CD4-positive, alpha-beta T cell (primary cell): ENCODE measurements at places on chromosomes 3 and 15.

DNA sequence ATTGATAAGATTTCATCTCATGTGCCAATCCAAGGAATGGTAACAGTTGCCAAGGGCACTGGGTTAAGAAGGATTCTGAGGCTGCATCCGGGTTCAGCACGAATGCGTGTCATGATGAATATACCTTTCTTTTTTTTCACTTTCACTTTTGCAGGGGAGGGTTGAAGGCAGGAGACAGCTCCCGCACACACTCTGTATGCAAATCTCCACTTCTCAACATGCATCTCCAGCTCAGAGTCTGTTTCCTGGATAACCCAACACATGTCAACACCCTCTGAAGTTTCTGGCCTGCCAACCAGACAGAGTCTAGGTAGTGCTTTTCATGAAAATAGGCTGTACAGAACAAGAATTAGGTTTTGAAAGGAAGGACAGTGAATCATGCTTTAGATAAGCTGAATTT, 21.6 kb downstream of the B4GALT4 start:
- H3K4me3 ChIP-seq, result no peak overlapping the region
- H3K36me3 ChIP-seq, result peaks cover 87% of the 10 kb centered on the region
- peak overlapping the region; percentile 44 for H3K27ac ChIP-seq
- DNase-seq, result no peak
- no peaks in the 10 kb centered on the region for H3K27me3 ChIP-seq

GRCh38 chr3:191774485-191774884, 313.5 kb downstream of the PYDC2 start:
- no peak for DNase-seq
- H3K27me3 ChIP-seq, result no peaks in the 10 kb centered on the region
- H3K27ac ChIP-seq, result no peak overlapping the region
- H3K4me3 ChIP-seq, result no peak overlapping the region
- H3K36me3 ChIP-seq, result no peaks in the 10 kb centered on the region

- no peaks in the 10 kb centered on the region for H3K27me3 ChIP-seq
- H3K4me3 ChIP-seq, result no peak overlapping the region
- H3K27ac ChIP-seq, result no peak overlapping the region
- peaks cover 19% of the 10 kb centered on the region for H3K4me1 ChIP-seq
- H3K36me3 ChIP-seq, result peaks cover 41% of the 10 kb centered on the region
Measured at GRCh38 chr3:43331381-43331780, 45.0 kb downstream of the SNRK start.

DNA sequence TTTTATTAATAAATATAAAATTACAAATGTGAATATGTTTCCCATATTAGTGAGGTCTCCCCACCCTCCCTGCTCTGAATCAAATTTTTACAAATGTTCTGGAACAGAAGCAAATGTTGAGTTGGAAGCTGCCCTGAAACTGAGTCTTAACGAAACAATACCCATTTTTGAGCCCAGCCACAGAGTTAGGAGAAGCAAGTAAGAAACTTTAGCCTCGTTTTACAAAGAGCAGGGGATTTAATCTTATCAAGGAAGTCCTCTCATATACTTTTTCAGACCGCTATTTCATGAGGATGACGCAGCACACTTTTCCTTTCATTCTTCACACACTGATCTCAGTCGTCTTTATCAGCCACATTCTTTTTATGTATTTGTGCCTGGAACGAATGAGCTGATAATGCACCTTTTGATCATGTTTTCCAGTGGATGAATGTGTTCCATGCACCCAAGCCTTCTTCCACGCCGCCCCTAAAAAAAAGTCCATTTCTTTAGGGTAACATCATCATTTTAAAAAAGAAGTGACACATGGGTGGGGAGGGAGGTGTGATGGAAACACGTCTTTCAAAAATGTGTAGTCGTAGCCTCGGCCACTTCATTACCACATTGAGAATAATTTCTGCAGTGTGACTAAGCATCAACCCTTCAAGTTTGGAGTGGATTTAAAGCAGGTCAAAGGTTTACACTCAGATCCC, 48.1 kb downstream of the SETMAR start:
- peak overlapping the region; percentile 61 for H3K4me3 ChIP-seq
- H3K4me1 ChIP-seq, result peaks cover 4% of the 10 kb centered on the region
- no peaks in the 10 kb centered on the region for H3K27me3 ChIP-seq
- peak; percentile 49 for DNase-seq

DNA sequence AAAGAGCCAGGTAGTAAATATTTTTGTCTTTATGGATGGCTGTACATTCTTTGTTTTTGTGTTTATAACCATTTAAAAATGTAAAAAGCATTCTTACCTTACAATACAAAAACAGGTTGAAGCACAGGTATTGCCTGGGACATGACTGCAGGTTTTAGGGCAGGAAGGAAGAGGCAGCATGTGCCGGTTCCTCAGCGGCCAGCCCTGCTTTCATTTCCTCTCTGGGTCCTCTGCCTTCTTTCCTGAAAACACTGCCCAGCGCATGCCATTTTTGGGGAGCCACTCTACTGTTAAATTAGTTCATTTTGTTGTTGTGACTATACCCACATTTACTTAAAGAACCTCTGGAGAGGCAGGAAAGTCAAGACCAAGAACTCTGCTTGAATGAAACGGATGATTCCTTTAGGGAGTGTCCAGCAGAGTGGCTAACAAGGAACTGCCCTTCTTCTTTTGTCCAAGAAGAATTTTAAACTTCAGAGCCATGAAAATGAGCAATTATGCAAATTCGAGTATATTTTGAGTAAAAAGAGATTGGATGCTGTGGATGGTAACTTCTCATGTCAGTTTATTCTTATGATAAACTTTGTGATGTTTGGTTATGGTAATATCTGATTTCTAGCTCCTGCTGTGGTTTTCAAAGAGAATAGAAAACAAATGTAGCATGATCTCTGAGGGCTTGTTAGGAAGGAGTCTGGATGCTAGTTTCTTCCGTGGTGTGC, 52.7 kb downstream of the SACM1L start:
- H3K4me3 ChIP-seq, result no peak overlapping the region
- H3K36me3 ChIP-seq, result peaks cover 88% of the 10 kb centered on the region
- H3K4me1 ChIP-seq, result peaks cover 11% of the 10 kb centered on the region
- no peaks in the 10 kb centered on the region for H3K27me3 ChIP-seq

- no peak overlapping the region for H3K4me3 ChIP-seq
- no peaks in the 10 kb centered on the region for H3K27me3 ChIP-seq
- no peaks in the 10 kb centered on the region for H3K4me1 ChIP-seq
Measured at GRCh38 chr15:58348095-58348812, 83.5 kb upstream of the LIPC start.

GRCh38 chr15:80601256-80601655, 93.9 kb upstream of the ABHD17C start:
- no peak for DNase-seq
- H3K36me3 ChIP-seq, result no peaks in the 10 kb centered on the region
- no peak overlapping the region for H3K27ac ChIP-seq
- no peaks in the 10 kb centered on the region for H3K4me1 ChIP-seq
- no peak overlapping the region for H3K4me3 ChIP-seq

DNA sequence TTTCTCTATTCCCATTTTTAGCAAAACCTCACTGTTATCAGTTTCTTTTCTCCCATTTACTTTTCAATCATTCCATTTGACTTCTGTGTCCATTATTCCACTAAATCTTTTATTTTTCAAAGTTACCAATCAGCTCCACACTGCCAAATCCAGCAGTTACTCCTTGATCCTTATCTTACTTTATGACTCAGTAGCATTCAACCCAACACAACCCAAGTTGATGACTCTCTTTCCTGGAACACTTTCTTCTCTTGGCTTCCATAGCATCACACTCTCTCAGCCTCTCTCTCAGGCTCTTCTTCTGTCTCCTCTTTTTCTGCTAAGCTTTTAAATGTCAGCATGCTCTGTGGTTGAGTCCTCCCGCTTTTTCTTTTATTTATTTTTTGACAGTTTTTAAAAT, 36.3 kb downstream of the RASGRP1 start:
- H3K4me3 ChIP-seq, result no peak overlapping the region
- no peaks in the 10 kb centered on the region for H3K27me3 ChIP-seq
- DNase-seq, result no peak
- H3K27ac ChIP-seq, result no peak overlapping the region

- H3K27ac ChIP-seq, result no peak overlapping the region
- H3K4me3 ChIP-seq, result no peak overlapping the region
- peaks cover 33% of the 10 kb centered on the region for H3K4me1 ChIP-seq
- H3K27me3 ChIP-seq, result no peaks in the 10 kb centered on the region
- H3K36me3 ChIP-seq, result no peaks in the 10 kb centered on the region
- DNase-seq, result no peak
Measured at GRCh38 chr3:171454041-171454440, 6.2 kb downstream of the TNIK start.

- peak overlapping the region; percentile 81 for H3K4me3 ChIP-seq
- DNase-seq, result peak; percentile 73
- H3K27me3 ChIP-seq, result no peaks in the 10 kb centered on the region
- no peaks in the 10 kb centered on the region for H3K36me3 ChIP-seq
Measured at GRCh38 chr3:71582612-71583565, 639 bp downstream of the FOXP1 start.

GRCh38 chr15:78909791-78910228, 35.0 kb downstream of the CTSH start:
- no peaks in the 10 kb centered on the region for H3K27me3 ChIP-seq
- H3K4me1 ChIP-seq, result peaks cover 13% of the 10 kb centered on the region
- H3K27ac ChIP-seq, result no peak overlapping the region

DNA sequence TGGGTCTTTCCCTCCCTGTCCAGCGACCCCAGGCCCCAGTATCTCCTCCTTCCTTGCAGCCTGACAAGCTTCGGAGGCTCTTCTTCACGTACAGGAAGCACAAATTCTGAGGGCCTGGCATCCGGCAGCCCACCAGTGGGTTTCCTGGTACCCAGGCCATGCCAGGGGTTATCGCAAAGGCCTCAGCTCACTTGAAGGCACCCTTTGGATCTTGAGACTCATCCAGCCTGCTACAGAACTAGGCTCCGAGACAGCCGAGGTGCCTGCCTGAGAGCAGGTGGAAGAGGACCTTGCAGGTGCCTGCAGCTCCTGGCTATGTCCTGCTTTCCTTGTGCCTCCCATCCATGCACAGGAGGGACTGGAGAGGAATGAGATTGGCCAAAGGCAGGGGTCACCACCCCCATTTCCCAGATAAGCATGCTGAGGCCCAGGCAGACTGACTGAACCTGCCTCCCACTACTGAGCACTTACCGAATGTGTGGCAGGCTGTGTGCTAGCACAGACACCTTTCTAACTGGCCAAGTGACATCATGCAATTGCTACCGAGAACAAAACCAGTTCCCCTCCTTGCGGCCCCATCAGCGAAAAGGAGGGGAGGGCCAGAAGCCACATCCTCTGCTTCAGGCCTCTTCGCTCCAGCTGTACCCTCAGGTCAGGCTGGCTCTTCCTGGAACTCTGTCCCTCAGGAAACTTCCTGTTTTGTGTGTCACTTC, 11.2 kb downstream of the SH2D7 start:
- H3K36me3 ChIP-seq, result no peaks in the 10 kb centered on the region
- H3K27me3 ChIP-seq, result no peaks in the 10 kb centered on the region
- H3K4me1 ChIP-seq, result peaks cover 51% of the 10 kb centered on the region
- DNase-seq, result peak; percentile 49
- no peak overlapping the region for H3K4me3 ChIP-seq

GRCh38 chr3:148748283-148748682, 50.6 kb downstream of the AGTR1 start:
- no peak overlapping the region for H3K27ac ChIP-seq
- H3K4me1 ChIP-seq, result no peaks in the 10 kb centered on the region
- H3K27me3 ChIP-seq, result no peaks in the 10 kb centered on the region
- no peak for DNase-seq
- no peaks in the 10 kb centered on the region for H3K36me3 ChIP-seq
- no peak overlapping the region for H3K4me3 ChIP-seq

- H3K27ac ChIP-seq, result no peak overlapping the region
- no peak overlapping the region for H3K4me3 ChIP-seq
- H3K36me3 ChIP-seq, result no peaks in the 10 kb centered on the region
- DNase-seq, result no peak
- H3K4me1 ChIP-seq, result no peaks in the 10 kb centered on the region
- H3K27me3 ChIP-seq, result peaks cover 2% of the 10 kb centered on the region
Measured at GRCh38 chr3:53989946-53990345, 98.3 kb upstream of the SELENOK start.
